Upper lobe of left lung (tissue), 6 donors: ENCODE measurements at places on chromosomes 12 and 14.

DNA sequence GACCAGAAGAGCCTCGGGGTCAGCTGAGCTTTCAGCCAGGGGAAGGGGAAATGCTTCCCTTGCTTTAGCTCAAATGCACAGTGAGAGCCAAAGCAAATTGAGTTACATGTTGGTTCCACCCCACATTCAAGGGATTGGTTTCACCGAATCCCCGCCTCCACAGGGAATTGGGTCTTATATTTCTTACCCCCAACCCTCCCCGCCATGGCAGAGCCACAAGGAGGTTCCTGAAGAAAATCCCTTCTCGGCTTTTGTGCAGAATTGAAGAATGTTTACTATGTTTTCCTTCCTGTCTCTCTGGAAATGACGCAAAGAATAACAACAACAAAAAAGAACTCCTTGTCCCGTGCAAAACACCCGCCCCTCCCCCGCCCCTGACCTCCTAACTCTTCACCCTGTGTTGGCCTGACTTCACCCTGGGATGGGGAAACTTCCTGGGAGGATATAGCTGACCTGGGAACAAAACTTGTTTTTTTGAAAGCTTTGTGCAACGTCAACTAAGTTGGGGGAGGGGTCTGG, 21.9 kb upstream of the CIPC start:
- DNase-seq: peak; percentile 79

DNA sequence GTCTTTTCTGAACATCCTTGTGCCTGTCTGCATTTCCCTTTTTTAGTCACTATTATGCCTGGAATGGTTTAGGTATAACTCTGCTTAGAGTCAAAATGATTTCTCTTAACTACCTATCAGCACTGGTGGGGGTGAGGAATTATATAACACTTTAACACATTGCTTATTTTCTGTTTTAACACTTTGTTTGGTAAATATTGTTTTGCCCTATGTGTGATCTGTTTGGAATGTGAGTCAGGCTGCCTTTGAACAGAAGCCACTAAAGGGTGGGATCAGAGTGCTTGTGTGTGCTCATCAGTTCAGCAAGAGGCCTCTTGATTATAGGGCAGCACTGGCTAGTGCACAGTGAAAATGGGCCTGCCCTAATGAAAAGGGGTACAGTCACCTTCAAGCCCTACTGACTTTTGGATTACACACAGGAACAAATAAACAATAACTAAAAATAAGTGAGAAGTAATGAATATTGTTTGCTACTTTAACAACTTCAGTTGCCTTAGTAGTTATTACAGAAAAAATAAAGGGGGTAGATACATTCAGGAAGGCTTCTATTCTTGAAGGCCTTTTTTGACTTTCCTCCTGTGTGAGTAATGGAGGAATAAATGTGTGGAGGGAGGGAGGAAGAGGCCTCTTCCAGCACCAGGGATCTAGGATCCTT, 23.2 kb downstream of the NGDN start:
- DNase-seq: no peak

GRCh38 chr12:108063192-108063591, 65.9 kb upstream of the WSCD2 start:
- no peak for DNase-seq

GRCh38 chr12:30826276-30826675, 71.5 kb upstream of the CAPRIN2 start:
- no peak for DNase-seq

- peak; percentile 11 for DNase-seq
Measured at GRCh38 chr14:99132821-99133635, 139.0 kb downstream of the BCL11B start.

DNA sequence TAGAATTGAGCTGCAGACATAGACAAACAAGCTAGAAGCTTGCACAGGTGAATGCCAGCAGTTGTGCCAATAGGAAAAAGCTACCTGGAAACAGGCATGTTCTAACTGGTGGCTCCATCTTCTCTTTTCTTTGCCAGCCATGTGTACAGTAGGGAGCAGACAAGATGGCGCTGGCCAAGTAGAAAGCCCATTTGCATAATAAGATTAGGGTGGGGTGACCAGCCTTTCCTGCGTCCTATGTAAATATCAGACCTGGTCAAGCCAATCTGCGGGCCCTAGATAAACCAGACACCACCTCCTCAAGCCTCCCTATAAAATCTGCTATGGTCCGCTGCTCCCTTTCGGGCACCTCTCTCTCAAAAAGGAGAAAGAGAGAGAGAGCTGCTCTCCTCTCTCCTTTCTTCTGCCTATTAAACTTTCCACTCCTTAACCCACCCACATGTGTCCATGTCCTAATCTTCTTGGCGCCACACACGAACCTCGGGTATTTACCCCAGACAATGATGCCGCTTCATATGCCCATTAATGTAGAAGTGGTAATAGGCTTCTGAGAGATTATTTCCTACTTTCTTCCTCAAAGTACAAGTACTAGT, 201.0 kb downstream of the SLC25A21 start:
- no peak for DNase-seq
